ENCODE measurements at places on chromosomes 5 and 9.

GRCh38 chr5:180666812-180667211 is 17.4 kb upstream of the FLT4 start:
- no peak for DNase-seq

GRCh38 chr9:1879501-1879900 is 135.6 kb upstream of the SMARCA2 start:
- DNase-seq, result no peak

DNA sequence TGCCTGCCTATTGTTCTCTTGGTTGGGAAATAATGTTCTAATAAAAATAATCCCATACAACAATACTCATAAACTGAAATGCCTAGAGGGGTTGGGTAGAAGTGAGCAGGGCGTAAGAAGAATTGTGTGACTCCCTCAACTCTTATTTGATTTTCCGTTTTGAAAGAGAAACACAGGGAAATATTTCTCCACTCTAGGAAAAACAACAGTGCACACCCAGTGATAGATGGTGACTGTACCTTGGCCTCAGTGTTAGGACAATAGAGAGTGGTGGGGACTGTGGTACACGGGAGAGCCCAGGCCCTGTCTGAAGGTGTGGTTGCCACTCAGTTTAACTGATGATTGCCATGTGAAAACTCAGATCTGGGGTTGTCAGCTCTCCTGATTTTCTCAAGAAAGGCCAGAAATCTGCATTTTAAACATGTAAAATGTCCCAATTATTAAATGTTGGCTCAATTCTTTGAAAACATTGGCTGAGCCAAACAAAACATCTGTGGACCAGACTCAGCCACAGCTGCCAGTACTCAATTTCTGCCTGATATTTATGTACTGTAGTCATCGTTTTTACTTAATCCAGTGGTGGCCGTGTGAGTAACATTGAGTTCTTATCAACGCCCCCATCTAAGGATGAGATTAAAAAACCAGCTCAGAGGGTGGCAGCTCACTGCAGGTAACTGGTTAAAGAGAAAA is 103.8 kb upstream of the ZNF618 start:
- no peak for DNase-seq

- DNase-seq, result no peak
Observed at GRCh38 chr9:110912419-110913291, 125.6 kb downstream of the LPAR1 start.

DNA sequence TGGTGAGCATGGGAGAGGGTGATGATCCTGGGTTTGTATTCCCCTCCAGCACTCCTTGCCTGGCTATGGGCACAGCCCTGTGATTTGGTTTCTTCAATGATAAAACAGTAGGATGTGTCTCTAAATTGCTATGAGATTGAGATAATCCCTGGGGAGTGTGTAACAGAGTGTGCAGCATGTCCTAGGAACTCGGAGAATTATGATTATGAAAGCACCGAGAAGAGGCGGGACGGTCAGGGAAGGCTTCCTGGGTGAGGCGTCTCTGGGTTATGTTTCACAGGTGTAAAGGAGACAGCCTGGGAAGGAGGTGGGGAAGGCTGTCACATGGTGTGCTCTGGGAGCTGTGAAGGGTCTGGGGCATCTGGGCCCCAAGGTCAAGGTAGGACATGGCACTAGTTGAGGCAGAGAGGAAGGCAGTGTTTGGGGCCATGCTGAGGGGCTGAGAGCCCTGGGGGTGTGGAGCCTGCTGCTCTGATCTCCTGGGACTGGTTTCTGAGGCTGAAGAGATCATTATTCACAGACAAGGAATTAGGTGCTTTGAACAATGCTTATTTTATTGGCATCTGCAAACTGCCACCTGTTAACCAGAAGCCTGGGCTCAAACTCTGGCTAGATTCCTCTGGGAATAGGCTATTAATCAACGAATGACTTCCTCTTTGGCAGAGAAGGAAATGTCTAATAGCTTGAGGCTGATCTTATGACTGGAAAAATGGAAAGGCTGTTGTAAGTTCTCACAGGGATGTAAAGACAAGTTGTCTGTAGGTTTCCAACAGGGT is 73.8 kb upstream of the IL12B start:
- DNase-seq, result no peak

GRCh38 chr5:109898269-109899162 is 208.8 kb downstream of the MAN2A1 start:
- DNase-seq, result no peak

- DNase-seq, result no peak
Observed at GRCh38 chr5:39698838-39699560, 274.2 kb upstream of the DAB2 start.

DNA sequence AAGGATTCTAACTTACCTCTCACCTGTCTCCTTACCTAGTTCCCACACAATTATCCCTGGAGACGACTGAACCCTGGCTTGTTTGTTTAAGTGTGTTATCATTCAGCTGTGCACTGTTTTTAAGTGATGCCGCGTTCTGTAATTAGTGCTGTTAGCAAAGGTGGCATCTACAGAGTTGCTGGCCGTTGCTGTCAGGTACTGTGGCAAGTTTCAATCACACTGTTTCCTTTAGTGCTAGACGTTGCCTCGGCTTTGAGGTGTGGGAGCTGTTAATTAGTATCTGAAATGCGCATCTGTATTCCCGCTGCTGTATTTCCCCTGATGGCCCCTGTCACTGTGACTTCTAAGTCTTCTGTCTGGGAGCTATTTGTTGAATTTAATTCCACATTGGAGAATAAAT is 193.8 kb upstream of the GAS1 start:
- no peak for DNase-seq

DNA sequence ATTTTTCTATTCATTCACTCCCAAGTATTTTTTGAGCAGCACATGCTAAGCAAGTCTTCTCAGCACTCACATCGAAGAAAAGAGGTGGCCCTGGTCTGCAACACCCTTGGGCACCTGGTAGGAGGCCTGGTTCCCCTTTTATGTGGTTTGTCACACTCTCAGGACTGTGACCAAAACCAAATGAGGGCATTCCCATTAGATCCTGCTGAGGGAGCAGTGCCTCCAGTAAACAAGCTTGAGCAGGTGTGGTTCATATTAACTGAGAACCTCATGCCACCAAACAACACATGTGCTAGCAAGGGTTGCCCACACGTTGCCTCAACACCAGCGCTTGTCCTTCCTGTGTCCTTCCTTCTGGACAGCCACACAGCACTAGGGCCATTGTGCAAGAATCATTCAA is 26.9 kb upstream of the SYK start:
- DNase-seq, result no peak

DNA sequence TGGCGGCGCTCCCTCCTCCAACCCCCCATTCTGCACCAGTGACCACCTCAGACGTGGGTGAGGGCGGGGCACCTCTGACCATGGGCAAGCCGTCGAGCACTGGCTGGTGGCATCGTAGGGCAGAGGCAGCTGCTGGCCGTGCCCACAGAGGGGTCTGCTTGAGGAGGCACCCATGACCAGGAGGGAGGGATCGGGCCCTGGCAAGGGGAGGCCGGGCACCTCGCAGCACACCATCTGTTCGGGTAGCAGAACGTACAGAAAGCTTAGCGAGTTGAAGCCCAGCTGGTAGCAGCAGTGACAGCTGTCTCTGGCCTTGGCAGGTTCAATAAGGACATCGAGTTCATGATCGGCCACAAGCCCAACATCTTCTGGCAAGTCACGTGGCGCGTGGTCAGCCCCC is 4.3 kb upstream of the SLC6A18 start:
- DNase-seq, result no peak

- no peak for DNase-seq
Observed at GRCh38 chr9:101435601-101436079, at the start of gene ALDOB. Gene ALDOB (minus strand): TSS chr9:101435774. CDS start chr9:101430887, 4,887 bp downstream.

GRCh38 chr5:1141834-1142233 is 30.0 kb upstream of the SLC12A7 start:
- DNase-seq, result no peak

DNA sequence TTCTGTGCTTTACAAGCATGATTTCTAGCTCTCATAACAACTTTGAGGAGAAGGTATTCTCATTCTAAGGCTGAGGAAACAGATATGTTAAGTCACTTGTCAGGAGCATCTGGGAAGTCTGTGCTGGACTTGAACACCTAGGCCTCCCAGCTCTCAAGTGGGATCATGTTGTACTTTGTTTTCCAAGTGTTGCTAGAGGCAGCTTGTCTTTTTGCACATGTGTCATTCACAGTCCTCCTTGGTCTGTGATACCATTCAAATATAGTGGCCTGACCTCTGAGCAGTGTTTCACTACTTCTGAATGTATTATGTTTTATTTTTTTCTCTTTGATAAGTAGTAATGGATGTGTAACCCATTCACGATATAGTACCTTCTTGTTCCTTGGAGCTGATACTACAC is 21.2 kb downstream of the ZSWIM6 start:
- no peak for DNase-seq

DNA sequence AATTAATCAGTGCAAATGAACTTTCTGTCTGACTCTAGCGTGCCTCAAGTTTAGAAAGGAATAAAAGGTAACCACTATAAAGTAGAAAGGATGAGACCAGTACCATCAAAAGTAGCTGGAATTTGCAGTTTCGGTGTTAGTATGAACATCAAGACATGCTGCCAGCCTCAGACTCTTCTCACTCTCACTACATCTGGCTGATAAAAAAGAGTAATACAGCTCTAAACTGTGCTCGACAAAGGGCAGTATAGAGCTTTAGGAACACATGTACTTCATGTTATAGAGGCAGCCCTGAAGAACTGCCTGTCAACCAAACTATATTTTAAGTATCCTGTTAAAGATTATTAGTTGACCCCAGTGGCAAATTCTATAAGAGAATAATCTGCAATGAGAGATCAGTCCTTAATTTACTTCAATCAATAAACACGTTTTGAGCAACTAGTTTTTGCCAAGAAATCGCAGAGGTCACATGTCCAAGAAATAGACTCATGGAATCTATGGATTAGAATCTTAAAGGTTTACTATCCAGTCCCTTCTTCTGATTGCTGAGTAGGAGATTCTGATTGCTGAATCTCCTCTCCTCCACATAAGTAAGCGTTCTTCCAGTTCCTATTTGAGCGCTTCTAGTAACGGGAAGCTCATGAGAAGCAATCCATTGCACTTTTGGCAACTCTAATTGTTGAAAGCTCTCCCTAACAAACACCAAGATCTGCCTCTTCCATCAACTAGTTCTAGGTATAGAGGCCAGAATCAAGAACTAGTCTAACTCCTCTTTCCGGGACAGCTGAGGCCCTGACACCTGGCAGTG is 941 bp downstream of the XPA start:
- no peak for DNase-seq

- peak; percentile 10 for DNase-seq
Observed at GRCh38 chr9:112819635-112820496, 69.3 kb downstream of the SNX30 start.

- no peak for DNase-seq
Observed at GRCh38 chr5:140569197-140569596, 4.6 kb downstream of the SLC35A4 start.

- no peak for DNase-seq
Observed at GRCh38 chr9:126743041-126743440, 61.8 kb upstream of the ZBTB43 start.

DNA sequence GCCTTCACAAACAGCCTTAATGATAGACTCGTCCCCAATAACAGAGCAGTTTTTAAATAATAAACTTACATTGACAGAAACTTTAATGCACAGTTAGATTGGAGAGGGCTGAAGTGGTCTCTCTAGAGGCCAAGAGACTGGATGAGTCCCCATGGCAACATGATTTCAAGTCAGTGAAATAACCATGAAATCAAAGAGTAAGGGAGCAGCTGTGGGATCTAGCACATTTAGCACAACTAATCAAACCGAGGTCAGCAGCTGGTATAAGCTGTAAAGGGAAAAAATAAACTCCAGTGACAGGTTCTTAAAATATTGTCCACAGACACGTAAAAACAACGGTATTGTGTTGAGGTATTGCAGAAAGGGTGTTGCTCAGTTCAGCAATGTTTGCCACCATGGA is 916.6 kb downstream of the DNAH5 start:
- no peak for DNase-seq

DNA sequence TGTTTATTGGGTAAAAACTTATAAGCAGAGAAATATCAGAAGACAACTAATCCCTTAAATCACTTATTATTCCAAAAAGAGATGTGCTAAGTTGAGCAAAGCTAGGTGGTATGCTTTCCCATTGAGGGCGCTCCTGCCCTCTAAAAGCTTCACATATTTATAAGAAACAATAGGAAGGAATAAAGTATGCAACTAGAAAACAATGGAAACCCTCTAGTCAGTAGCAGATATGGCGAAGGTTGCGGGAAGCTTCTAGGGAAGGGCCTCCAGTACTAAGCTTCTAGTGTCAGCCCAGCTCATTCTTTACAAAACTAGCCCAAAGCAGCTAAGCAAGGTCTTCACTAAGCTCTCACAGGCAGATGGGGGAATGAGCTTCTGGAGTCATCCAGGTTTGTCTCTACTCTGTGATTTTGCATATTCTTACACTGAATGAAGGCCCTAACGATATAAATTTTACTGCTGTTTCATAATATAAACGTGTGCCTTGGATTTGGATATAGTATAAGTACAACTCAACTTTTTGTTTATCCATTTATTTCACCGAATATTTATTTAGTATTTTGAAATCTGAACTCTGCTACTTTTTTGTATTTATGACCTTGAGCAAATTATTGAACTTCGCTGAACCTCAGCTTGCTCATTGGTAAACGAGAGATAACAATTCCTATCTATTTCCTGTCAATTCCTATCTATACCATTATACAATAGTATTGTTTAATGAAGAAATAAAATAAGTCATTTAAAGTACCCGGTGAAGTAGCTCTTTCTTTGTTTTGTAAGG is 571.4 kb downstream of the ELAVL2 start:
- DNase-seq, result no peak

All from NCI-H187 treated with DMSO at 0.1 percent for 48 hours (cell line).